ENCODE measurements at places on chromosomes 12 and 14.

- DNase-seq: no peak
These were observed 21.7 kb downstream of the SLC11A2 start for GRCh38 chr12:51004504-51004903.

- no peak for DNase-seq
These were observed 98.4 kb downstream of the RMST start for GRCh38 chr12:97560786-97561618.

DNA sequence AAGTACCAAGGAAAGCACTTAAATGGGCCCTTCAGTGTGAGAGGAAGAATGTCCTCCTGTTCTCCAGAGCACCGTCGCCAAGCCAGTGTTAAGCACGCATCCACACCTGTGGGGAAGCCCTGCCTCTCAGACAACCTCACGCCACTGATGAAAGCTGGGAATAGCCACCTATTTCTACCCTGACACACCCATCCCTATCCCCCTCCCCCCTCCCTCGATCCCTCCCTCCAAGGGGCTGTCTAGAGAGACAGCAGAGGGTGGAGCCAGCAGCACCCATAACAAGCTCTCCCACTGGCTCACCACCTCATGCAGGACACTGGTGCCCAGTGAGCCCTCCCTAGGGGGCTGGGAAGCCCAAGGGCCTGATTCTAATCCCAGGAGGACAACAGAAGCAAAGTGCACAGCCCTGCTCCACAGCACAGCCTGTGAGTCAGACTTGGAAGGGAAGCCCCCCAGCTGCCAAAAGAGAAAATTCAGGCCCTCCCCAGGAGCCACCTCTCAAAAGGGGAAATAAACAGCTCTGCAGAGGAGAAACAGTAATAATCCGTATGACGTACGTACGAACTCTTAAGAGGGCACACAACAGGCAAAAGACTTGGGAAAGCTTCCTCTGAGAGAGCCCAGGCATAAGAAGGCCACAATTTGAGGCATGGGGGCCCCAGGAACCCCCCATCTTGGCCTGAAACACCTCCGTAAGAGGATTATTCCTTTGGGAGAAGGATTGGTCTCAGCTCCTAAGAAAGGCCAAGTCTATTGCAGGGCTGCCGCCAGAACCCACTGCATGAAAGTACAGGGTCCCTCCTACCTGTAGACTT is 7.8 kb downstream of the PITPNM2 start:
- DNase-seq: no peak

DNA sequence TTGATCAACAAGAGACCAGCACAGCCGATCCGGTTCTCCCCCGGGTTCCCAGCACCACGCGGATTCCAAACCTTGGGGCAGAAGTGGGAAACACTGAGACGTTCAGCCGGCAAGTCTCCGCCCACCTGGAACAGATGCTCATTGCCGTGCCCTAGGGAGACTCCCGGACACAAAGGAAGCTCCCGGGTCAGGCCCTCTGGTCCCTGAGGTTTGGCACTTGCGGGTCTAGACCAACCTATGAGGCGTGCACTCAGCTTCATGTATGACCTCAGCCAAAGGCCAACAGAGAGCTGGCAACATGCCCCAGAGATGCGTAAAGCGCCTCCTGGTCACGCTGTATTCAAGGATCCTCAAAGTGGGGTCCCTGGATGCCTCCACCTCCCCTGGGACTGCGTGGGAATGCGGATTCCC is 2.5 kb downstream of the RIMBP2 start:
- DNase-seq: no peak

GRCh38 chr12:41122894-41123293 is 65.2 kb upstream of the PDZRN4 start:
- DNase-seq: no peak

- no peak for DNase-seq
These were observed 78.0 kb upstream of the TMTC2 start for GRCh38 chr12:82608706-82609105.

DNA sequence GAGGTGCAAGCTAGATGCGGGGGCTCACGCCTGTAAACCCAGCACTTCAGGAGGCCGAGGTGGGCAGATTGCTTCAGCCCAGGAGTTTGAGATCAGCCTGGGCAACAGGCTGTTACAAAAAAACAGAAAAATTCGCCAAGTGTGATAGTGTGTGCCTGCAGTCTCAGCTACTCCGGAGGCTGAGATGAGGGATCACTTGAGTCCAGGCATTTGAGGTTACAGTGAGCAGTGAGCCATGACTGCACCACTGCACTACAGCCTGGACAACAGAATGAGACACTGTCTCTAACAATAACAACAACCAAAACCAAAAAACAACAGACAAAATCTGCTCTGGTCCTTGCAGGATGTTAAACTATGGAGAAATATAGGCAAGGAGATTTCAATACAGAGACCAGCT is 13.9 kb downstream of the BTBD7 start:
- DNase-seq: no peak

GRCh38 chr12:19761463-19761862 is 322.2 kb downstream of the AEBP2 start:
- no peak for DNase-seq

- no peak for DNase-seq
These were observed 9.2 kb downstream of the PHB2 start for GRCh38 chr12:6961278-6961694.

DNA sequence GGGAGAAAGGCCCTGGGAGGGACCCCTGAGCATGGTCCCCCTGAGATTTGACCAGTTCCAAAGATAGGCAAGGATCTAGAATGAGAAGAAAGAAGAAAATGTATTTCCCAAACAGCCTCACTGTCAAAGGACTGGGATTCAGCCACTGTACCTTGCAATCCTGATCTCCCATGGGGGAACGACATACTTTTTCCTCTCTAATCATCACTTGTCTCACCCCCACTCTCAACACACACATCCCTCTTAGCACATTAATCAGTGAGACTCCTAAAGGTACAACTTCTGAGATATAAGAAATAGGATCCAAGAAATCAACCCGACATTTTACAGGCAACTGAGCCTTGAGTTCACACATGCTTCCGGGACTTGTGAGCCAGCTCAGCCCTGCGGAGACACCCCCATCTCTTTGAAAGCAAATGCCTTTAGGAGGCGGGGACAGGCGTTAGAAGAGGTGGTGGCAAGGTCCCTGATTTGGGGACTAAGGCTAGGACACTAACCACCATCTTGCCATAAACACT is 1.4 kb downstream of the MAP3K9 start:
- no peak for DNase-seq

DNA sequence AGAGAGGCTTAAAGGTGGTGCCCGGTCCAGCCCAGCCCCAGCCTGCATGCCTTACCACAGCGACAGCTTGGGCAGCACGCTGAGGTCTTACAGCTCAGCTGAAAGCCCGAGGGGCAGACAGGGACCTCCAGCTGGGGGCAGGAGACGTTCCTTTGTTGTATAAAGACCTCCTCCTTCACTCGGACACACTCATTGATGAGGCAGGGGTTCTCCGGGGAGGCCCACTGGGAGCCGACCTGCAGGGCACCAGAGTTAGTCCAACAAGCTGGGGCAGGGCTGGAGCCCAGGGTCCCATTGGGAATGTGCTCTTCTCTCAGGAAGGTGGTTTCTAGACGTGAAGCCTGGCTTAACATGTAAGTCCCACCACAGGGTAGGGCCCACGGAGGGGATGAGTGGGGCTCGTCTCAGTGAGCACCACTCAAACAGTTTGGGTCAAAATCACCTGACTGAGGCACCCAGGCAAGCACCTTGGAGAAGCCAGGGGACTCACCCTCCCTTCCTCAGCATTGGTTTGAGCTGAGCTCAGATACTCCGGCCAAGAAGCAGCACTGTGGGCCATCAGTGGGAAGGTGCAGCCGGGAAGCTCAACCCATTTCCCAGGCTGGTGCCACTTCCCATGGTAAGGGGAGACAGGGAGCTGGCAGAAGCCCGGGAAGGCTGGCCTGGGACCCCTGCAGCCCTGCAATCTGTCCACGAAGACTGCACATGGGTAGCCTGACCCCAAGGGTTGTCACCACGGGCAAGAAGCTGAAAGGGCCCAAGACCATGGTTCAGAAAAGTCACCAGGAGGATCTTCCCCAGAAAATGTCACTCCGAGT is 24.3 kb upstream of the ANO2 start:
- no peak for DNase-seq

Data from progenitor cell of endocrine pancreas (in vitro differentiated cells).